ENCODE measurements at places on chromosomes 11 and 22.

DNA sequence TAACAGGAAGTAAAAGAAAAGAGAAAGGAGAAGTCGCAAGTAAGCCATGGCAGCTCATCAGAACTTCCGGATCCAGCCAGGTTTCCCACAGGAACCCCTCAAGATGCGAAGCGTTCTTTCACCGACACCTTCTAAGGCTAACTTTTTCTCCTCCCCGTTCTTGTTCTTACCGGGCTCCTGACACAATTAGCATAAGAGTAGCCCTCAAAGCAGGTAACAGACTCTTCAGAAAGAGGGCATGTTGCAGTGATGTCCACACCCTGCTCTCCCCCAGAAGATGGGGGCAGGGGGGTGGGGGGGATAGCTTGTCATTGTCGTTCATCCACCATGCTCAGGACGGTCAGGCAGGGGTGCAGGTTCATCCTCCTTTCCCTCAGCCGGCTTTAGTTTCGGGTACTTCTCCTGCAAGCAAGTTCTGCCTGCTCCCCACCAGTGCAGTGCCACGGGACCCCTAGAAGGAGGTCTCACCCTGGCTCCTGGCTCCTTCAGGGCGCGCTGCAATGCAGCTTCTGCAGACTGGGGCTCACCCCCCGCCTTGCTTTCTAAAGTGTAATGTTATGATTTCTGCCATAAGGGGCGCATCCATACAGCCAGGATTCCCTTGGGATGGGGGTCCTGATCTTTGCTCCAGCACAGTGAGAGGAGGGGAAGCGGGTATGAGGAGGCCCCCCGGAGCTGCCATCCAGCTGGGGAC, 2.3 kb downstream of the OPCML start:
- no peak for DNase-seq

DNA sequence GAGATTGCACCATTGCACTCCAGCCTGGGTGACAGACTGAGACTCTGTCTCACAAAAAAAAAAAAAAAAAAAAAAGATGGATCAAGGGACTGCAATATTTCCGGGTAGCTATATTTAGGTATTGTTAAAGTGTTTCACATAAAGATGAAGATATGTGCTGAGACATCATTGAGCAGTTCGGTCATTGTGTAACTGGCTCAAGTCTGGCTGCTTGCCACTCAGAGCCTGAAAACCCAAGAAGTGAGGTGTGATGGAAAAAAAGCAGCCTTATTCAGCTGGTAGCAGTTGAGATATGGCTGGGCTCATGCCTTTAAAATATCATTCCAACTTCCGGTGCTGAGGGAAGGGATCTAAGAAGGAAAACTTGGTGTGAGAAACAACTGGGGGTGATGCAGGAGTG, 46.9 kb downstream of the LUZP2 start:
- no peak for DNase-seq

- no peak for DNase-seq
These were observed 1.3 kb upstream of the THY1 start for GRCh38 chr11:119424276-119424675.

GRCh38 chr22:28935140-28935539, 51.8 kb downstream of the ZNRF3 start:
- DNase-seq = no peak

- DNase-seq = no peak
These were observed 49.4 kb downstream of the MAML2 start for GRCh38 chr11:96293598-96294021.

DNA sequence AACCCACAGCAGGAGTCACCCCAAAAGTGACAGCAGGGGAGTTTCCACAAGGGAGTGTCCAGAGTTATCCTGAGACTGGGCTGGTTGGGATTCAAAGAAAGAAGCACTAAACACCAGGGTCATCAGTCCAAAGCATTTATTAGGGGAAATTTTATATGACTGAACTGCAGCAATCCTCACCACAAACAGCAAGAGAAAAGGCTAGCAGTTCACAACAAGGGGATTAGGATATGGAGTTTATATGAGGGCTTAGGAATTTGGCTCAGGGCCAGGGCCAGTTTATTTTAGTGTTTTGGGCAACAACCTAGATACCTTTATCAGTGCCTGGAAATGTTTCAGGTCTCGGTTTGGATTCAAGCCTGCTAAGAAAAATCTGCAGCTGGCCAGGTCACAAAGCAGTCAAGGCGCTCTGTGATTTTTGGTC, 4.6 kb upstream of the TMEM126A start:
- no peak for DNase-seq

DNA sequence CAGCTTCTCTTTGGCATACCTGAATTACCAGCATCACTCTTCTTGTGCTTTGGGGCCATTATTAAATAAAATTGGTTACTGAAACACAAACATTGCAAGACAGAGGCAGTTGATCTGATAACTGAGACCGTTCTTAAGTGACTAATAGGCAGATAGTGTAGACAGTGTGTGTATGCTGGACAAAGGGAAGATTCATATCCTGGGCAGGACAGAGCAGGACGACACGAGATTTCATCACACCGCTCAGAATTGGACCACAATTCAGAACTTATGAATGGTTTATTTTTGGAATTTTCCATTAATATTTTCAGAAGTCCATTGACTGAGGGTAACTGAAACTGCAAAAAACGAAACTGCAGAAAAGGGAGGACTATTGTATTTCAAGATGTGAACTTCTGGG, 68.6 kb downstream of the LDLRAD3 start:
- DNase-seq = no peak

DNA sequence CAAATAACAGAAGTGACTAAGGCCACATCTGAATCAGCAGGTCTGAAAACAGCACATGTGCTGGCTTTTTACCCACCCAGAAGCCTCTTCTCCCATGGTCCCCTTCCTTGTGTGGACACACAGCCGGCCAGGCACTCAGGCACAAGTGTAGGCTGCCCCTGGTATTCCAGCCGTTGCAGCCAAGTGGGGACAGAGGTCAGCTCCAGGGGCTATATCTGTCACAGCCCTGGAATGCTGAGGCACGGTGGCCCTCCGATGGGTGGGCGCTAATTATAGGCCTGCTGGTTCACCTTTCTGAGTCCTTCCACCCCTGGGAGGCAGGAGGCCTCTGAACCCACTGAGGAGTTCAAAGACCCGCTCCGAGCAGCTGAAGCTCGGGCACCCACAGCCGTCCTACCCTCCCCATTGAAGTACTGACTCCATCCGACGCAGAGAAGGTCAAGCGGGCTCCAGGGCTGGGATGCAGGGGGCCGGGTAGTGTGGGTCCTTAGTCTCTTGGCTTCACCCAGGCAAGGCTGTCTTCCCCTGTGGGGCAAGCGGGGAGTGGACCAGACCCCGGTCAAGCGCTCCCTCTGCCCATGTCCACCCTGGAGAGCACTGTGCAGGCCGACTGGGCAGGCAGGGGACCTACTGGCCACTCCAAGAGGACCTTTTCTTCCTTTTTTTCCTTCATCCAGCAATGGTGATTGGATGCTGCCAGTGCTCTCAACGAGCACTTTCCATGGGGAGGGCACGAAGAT, 14.3 kb downstream of the FGF3 start:
- DNase-seq = no peak

DNA sequence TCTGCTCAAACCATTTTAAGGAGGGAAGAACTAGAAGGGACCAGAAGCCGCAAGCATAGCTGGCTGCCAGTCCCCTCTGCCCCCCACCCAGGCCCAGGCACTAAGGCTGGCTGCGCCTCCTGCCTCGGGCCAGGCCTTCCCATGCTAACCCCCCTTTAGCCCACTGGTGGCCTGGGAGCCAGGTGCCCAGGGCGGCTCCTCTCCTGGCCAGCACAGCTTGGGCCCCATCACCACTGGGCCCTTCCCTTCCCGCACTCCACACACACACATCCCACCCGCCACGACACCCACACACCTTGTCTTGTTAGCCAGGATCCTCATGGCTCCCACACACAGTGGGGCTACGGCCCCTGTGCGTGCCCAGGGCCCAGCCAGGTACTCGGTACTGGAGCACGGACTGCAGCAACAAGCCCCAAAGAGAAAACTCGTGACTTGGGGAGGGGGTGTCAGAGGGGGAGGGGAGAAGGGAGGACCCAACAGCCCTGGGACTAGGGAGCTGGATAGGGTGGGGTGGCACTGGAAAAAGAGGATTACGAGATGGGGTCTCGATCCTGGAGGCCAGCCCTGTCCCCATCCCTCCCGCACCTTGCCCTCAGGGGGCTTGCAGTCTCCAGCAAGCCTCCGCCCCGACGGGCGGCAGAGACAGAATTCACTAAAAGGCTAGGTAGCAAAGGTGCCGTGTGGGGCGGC, 16.0 kb downstream of the BCL9L start:
- no peak for DNase-seq

- no peak for DNase-seq
These were observed 121.0 kb upstream of the FGF3 start for GRCh38 chr11:69940246-69940610.

DNA sequence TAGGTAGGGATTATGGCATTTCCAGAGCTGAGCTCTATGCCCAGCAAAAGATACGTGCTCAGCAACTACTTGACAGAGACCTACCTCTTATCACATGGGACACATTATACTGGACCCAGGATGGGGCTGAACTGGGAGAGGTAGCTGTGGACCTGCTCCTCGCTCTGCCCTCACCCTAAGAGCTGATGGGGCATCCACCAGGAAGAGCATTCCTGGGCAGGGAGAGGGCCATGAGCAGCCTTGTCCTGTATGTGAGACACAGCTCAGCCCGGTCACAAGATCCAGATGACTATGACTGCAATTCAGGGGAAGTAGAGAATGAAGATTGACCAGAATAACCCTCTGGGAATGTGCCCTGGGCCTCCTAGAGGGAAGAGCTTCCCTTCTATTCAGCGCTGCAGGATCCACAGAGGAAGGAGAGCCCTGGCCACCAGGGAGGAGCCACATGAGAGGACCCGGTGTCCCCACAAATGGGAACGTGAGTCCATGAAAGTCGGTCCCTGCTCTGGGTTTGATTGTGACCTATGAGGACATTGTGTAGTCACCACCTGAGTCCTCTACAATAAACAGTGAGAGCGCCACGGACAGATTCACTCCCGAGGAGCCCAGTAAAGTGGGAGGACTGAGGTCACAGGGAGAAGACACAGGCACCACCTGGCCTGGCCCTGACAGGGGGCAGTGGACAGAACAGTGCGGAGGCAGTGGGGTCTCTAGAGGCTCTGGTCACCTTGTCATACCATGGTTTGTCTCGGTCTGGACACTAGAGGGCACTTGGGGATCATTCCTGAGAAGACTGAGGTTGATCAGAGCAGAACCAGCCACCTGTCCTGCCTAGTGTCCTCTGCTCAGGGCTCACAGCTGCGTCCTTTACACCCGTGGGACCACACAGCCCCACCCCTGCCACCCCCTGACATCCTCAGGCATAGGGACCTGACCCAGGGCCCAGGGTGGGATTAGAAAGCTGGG, 99.5 kb downstream of the ZNF280B start:
- DNase-seq = peak; percentile 21

GRCh38 chr11:59145534-59145933, 2.9 kb downstream of the FAM111A start:
- peak; percentile 3 for DNase-seq

DNA sequence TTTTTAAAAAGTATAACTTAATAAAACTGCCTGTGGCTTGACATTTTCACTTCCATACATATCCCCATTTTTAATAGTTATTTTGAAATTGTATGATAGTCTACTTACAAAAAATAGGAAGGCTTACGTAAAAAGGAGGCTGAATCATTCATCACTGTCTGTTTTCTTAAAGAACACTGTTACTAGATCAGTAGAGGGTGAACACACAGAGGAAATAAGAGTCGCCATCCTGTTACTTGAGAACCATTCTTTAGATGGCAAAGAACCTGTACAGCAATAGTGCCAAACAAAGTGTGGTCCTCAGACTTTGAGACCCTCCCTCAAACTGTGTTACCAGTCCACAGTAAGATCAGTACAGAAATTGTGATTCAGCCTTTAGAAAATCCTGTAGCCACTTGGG, 180.7 kb downstream of the PGR start:
- DNase-seq = no peak
